ENCODE measurements at places on chromosomes 7 and 10.

DNA sequence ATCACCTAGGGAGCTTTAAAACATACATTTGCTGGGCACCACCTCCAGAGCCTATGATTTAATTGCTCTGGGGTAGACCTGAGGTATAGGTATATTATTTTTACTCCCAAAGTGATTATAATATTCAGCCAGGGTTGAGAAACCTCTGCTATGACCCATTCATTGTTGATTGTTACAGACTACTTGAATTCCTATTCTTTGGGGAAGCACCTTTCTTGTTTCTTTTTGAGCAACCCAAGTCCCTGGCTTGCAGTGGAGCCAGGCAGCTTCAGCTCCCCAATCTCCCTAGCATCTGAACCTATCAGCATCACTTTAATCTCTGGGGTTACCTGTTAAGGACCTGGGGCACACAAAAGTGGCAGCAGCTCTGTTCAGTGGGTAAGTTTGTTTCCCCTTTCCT lies 8.6 kb downstream of the PRKG1 start:
- H3K27ac ChIP-seq = no peak overlapping the region
- no peak for DNase-seq
- no peak overlapping the region for H3K4me3 ChIP-seq
- peaks cover 11% of the 10 kb centered on the region for H3K4me1 ChIP-seq
- H3K27me3 ChIP-seq = no peaks in the 10 kb centered on the region

DNA sequence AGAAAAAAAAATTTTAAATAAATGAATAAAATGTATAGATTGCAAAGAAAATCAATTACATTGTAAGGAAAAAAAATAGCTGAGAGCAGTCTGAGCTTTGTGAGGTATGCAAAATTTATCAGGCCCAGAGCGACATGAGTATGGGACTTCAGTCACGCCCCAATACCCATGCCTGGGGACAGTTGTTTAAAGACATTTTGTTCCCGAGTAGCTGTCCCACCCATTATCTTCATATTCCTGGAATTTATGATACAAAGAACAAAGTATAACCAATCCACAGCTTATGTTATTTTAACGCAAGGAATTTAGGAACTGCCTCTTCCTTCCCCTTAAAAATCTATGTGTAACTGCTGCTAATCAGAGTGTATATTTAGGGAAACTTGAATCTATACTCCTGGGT lies 1.6 kb upstream of the PON2 start:
- no peak overlapping the region for H3K4me3 ChIP-seq
- H3K27me3 ChIP-seq = no peaks in the 10 kb centered on the region
- peak; percentile 20 for DNase-seq
- peaks cover 6% of the 10 kb centered on the region for H3K36me3 ChIP-seq
- H3K4me1 ChIP-seq = peaks cover 9% of the 10 kb centered on the region

DNA sequence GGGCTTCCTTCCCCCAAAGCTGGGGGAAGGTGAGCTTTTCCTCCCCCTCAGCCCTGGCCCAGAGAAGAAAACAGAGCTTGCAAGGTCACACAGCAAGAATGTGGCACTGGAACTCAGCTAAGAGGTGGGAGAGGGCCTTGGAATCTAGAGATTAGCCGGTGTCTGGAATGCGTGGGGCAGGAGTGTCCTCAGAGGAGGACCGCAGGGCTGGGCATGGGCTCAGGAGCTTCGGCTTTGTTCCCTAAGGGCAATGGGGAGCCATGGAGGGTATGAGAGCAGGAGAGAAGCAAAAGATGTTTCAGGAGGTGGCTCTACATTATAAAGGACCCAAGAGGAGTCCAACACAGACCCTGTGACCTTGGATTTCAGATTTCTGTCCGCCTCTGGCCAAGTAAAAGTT lies 127.2 kb upstream of the TNRC18 start:
- no peak for DNase-seq
- no peak overlapping the region for H3K4me3 ChIP-seq
- no peak overlapping the region for H3K27ac ChIP-seq
- H3K27me3 ChIP-seq = peaks cover 4% of the 10 kb centered on the region

DNA sequence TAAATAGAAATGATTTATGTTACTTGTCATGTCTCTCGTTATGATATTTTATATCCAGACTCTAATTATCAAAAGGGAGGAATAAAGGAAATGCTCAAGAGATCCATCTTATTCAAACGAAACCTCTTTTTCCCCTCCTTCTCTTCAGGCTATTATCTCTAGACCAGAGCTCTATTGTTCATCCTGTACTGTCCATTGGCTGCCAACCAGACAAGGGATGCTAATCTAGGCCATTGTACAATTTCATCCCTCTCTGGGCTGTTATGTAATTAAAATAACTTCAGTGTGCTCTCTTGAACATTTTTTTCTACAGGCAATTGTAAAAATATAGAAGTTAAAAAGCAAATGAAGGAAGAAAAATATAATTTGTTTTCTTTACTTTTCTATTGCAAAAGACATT lies 220.4 kb downstream of the HDAC9 start:
- no peak overlapping the region for H3K4me3 ChIP-seq
- H3K4me1 ChIP-seq = no peaks in the 10 kb centered on the region
- no peaks in the 10 kb centered on the region for H3K27me3 ChIP-seq

DNA sequence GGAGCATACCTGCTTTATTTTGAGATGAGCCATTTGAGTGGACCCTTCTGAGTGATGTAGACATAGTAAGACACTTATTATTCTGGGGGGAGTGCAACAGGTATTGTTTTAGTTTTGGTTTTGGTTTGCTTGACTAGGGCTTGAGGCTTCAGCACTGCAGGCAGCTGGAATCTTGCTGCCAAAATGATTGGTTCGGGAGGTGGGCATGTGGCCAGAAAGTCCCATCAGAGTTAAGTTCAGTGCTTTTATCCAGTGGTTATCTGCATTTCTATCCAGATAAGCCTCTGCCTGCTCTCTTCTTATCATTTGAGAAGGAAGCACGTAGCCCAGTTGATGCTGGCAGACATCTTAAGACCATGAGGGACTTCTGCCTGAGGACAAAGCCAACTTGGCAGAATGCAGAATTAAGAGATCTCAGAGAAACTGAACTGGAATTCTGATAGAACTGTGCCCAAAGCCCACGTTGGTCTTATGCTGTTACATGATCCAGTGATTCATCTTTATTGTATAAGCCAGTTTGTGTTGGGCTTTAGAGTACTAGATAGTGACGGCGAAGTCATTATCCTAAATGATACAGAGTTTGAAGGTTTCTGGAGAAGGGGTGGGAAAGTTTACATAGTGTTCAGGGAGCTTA lies 9.6 kb upstream of the JAZF1 start:
- H3K27ac ChIP-seq = no peak overlapping the region
- H3K4me1 ChIP-seq = peaks cover 2% of the 10 kb centered on the region
- DNase-seq = no peak
- H3K4me3 ChIP-seq = no peak overlapping the region
- no peaks in the 10 kb centered on the region for H3K27me3 ChIP-seq
- H3K36me3 ChIP-seq = no peaks in the 10 kb centered on the region

DNA sequence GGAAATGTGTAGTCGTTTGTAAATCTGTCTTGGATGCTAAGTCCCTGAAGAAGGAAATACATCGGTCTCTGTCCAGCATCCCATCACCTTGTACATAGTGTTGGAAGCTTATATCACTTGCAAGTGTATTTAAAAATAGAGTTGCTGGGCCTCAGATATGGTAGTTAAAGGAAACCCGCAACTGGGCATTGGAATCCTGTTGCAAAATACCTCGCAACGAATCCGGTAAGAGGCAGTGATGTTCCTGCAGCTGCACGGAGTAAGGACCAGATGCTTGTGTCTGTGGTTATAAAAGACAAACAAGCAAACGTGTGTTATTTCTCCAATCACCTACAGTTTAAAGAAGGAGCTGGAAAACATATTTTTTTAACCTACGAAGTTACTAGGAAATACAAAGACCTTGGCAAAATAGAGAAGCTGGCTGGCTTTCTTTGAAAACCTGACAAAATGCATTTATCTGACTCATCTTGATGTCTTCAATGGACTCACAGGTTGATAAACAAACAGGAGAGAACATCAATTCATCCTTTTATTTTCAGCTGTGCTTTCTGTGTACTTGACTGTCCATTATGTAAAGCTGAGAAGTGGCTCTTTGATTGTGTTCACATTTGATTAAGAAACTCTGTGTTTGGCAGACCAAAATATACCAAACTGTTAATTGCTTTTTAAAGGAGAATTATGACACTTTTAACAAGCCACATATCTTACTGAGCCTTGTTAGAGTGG lies 326.4 kb downstream of the SFMBT2 start:
- H3K27ac ChIP-seq = no peak overlapping the region
- no peak overlapping the region for H3K4me3 ChIP-seq
- H3K27me3 ChIP-seq = no peaks in the 10 kb centered on the region
- peak; percentile 21 for DNase-seq
- H3K4me1 ChIP-seq = peaks cover 8% of the 10 kb centered on the region

DNA sequence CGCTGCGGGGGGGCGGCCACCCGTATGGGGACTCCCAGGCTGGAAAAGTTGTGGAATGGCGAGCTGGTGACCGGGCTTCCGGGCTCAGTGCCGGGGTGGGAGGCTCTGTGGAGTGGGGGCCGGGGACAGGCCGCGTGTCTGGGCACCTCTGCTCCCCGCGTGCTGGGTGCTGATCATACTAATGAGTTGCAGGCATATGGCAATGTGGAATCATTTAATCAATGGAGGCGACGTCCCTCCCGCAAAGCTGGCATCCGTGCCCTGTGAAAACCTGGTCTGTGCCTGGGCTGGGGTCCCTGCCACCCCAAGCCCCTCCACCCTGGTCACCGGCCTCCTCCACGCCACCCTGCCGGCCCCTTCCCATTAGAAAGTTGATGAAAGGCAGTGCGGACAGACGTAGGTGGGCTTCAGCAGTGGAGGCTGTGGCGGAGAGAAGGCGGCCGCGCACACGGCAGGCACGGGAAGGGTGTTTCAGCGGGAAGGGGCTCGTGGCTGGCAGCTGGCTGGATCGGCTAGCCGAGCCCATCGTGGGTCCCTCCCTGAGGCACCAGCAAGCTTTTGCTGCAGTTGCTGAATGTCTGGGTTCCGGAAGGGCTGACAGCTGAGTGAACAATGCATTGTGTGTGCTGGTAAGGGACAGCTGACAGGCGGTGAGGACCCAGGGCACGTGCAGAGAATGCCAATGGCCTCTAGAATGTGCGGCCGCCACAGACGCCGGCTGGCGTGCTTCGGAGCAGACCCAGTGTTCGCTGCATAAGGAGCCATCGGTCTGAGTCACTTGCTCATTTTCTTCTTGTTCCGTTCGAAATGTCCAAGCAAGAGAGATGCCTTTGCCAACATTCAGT lies 1.5 kb downstream of the ADGRA1 start:
- no peaks in the 10 kb centered on the region for H3K36me3 ChIP-seq
- DNase-seq = peak; percentile 83
- H3K27me3 ChIP-seq = peaks cover 72% of the 10 kb centered on the region
- peak overlapping the region; percentile 42 for H3K27ac ChIP-seq
- H3K4me1 ChIP-seq = peaks cover 36% of the 10 kb centered on the region

DNA sequence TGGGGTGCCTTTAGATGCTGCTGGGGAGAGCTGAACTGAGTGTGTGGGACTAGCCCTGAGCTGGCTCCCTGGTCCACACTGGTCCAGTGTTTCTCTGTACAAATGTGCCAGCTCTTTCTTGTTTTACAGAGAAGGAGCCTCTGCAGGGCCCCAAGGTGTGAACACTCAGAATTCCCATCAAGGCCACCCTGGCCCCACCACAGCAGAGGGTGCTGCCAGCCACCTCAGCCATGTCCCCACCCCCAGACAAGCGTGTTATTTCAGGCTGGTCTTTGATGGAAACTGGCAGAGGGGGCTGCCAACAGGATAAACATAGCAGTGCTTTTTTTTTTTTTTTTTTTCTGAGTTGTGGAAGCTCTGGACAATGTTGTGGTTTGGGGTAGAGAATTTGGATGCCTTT lies 68.5 kb upstream of the LRRC18 start:
- no peak overlapping the region for H3K4me3 ChIP-seq
- H3K36me3 ChIP-seq = peaks cover 5% of the 10 kb centered on the region
- no peak overlapping the region for H3K27ac ChIP-seq
- H3K4me1 ChIP-seq = peaks cover 41% of the 10 kb centered on the region
- H3K27me3 ChIP-seq = no peaks in the 10 kb centered on the region
- peak; percentile 47 for DNase-seq

- H3K27ac ChIP-seq = no peak overlapping the region
- peak; percentile 56 for DNase-seq
- peaks cover 7% of the 10 kb centered on the region for H3K36me3 ChIP-seq
Measured at GRCh38 chr7:30159698-30160143, 24.9 kb downstream of the MTURN start.

- no peak for DNase-seq
- H3K4me1 ChIP-seq = peaks cover 7% of the 10 kb centered on the region
- no peaks in the 10 kb centered on the region for H3K27me3 ChIP-seq
- H3K4me3 ChIP-seq = no peak overlapping the region
- peak overlapping the region; percentile 20 for H3K27ac ChIP-seq
Measured at GRCh38 chr10:129307141-129307540, 159.9 kb upstream of the MGMT start.

DNA sequence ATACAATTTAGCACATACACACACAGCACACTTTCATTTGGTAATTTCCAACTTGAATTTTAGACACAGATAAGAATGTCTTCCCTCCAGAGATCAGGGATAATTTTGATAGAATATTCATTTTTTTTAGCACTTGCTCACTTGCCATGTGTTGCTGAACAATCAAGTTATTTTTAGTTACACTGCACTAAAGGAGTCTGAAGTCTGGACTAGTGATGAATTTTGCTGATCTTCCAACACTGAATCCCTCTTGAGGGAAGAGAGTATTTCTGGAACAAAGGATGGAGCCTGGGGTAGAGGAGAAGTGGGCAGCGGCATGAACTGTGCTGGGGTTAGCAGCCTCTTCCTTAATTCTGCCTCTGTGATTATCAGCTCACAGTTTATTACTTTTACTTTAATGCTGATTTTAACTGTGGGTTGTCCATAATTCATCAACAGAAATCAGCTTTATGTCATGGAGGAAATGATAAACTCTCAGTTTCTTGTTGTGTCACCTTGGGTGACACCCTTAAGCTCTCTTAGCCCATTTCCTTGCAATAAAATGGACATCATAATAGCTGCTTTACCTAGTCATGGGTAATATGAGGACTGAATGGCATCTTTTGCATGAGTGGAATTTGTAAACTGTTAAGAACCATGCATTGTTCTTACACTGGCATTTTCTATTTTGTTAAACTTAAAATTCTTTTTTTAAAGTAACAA lies 32.1 kb downstream of the SGPL1 start:
- H3K36me3 ChIP-seq = peaks cover 21% of the 10 kb centered on the region
- DNase-seq = peak; percentile 49
- H3K27me3 ChIP-seq = no peaks in the 10 kb centered on the region

DNA sequence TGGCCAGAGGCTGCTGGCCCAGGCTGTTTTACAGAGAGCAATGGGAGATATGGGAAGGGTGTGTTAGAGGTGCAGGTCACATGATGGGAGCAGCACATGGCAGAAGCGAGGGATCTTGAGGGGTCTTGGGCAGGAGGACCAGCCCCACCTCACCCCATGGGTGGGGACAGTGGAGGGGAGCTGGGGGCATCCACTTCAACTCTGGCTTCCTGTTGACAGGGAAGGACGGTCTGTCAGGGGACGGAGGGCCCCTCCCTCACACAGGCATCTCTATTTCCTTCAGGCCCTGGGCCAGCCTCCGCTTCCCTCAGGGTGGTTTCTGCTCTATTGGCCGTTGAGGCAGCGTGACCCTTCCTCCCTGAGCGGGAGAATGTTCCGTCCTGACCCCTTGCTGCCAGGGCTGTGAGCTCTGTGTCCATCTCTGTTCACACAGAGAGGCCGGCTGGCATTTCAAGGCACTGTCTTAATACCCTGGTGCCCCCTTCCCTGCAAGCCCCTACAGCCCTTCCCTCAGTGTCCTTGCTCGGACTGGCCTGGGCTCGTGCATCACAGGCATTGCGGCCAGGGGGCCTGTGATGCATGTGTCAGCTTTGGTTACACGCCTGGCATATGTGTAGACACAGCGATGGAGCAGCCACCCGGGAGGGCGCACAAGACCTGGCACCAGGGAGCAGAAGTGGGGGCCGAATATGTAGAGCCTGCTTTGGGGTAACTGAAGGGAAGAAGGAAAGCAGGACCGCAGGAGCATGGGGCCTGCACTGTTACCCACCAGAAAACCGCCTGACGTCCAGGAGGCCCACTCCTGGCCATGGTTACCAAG lies 31.8 kb downstream of the RAMP3 start:
- DNase-seq = no peak
- no peak overlapping the region for H3K27ac ChIP-seq
- no peaks in the 10 kb centered on the region for H3K4me1 ChIP-seq
- no peak overlapping the region for H3K4me3 ChIP-seq

All from muscle of leg (tissue), 16 donors.